Nasal cavity respiratory epithelium epithelial cell of viscerocranial mucosa (primary cell): ENCODE measurements at places on chromosomes 12 and 14. TPM values are rescaled to one million over a fixed set of nuclear protein-coding genes. Genes with fewer than 3 reads are reported as not detected.

The SERPINA5 gene
- total RNA-seq: not detected in 2 replicates

The NEUROD4 gene
- not detected in 2 replicates for total RNA-seq

The DAO gene
- total RNA-seq: not detected in 2 replicates

The RNASE3 gene
- total RNA-seq: not detected in 2 replicates

The RHOJ gene
- total RNA-seq: 0.07 TPM in 1 of 2 replicates, not detected in the other

The RHEBL1 gene
- total RNA-seq: 0.36 and 1.0 TPM in 2 replicates

The SLC17A8 gene
- not detected in 2 replicates for total RNA-seq

The C12orf42 gene
- total RNA-seq: not detected in 2 replicates

The RNF212B gene
- not detected in 2 replicates for total RNA-seq

The NAV3 gene
- 2.9 and 6.2 TPM in 2 replicates for total RNA-seq

The PIK3C2G gene
- total RNA-seq: 0.28 and 1.7 TPM in 2 replicates

The RIMBP2 gene
- total RNA-seq: not detected in 2 replicates

The SLC39A2 gene
- total RNA-seq: 0.64 and 1.0 TPM in 2 replicates
